ENCODE measurements at places on chromosomes 1 and 21. TPM values are rescaled to one million over a fixed set of nuclear protein-coding genes. Genes with fewer than 3 reads are reported as not detected.
A peak's percentile ranks its signal among the peaks of the same experiment; 100 is the strongest.

Gene CCDC27
- total RNA-seq, result not detected

Gene SPRR2G
- total RNA-seq, result not detected

Gene BGLAP
- total RNA-seq, result 0.90 TPM

Gene OLFM3
- not detected for total RNA-seq

Gene LPAR3
- total RNA-seq, result 0.36 TPM

GRCh38 chr1:23419180-23419579 is 5.4 kb downstream of the TCEA3 start:
- H3K4me1 ChIP-seq, result peaks cover 22% of the 10 kb centered on the region
- H3K27me3 ChIP-seq, result peaks cover 3% of the 10 kb centered on the region
- DNase-seq, result no peak

DNA sequence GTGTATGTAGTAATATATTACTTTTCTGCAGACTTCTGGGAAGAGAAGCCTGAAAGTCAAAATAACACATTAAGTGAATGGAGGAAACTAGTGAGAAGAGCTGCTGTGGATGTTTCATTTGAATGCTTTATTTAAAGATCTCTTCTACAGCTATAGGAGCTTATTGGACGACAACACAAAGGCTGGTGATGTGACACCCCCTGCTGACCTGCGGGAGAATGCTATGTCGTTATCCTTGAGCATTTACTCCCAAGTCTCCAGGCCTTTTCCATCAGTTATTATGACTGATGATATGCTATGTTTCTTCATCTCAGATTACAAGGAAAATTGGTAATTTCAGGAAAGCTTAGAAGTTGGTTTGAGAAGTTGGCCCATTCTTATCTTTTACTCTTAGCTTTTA is 22.3 kb upstream of the PLA2G4A start:
- H3K27me3 ChIP-seq, result no peaks in the 10 kb centered on the region
- no peak overlapping the region for H3K27ac ChIP-seq
- H3K4me3 ChIP-seq, result no peak overlapping the region
- H3K36me3 ChIP-seq, result no peaks in the 10 kb centered on the region

DNA sequence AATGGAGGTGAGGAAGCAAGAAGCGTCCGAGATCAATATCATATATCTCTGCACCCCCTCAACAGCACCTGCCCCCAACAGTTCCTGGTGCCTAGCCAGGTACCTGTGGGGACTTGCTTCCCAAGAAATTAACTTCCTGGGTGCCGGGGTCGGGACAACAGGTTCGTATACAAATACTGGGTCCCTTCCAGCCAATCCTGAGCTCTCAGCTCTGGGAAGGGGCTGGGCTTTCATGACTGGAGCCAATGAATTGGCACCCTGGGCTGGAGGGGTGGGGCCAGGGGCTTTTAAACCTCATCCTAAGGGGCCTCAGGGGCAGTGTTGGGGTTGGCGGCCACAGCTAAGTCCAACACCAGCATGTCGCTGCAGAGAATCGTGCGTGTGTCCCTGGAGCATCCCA is at the start of gene PADI3:
TSS of gene PADI3 (plus strand) at position 318 of the 400 bp plus-strand sequence. CDS start at position 358, 40 bp downstream.
- no peak within 1 kb of the TSS for H3K4me3 ChIP-seq
- no peak for DNase-seq

DNA sequence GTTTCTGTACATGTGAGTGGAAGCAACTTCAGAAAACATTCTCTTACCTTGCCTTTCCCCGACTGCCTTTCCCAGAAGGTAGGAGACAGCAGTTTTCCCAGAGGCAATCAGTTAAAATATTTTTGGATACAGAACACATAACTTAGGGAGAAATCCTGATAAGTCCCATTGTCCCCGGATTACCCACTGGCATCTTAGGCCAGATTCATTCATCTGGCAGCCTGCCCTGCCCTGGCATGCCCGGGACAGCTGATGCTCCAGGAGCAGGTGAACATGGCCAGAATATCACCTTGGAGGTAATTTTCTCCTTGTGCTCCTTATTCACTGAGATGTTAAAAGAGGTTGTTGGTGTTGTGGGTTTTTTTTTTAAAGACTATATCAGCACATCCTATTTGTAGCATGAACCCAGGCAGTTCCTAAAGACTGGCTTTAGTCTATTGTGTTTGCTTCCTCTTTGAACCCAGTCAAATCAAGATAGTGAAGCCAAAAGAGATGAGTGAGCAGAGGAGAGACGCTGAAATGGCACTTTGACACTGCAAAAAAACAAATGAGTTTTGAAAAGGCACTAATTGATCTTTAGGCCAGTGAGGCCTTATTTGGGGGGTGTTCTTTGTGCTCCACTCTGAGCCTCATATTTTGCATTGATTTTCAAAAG is 139.6 kb downstream of the PLPP3 start:
- no peaks in the 10 kb centered on the region for H3K4me1 ChIP-seq
- no peaks in the 10 kb centered on the region for H3K27me3 ChIP-seq
- DNase-seq, result no peak
- no peaks in the 10 kb centered on the region for H3K36me3 ChIP-seq
- no peak overlapping the region for H3K4me3 ChIP-seq

GRCh38 chr1:186409091-186409490 is 33.5 kb downstream of the ODR4 start:
- H3K27me3 ChIP-seq, result no peaks in the 10 kb centered on the region
- H3K4me1 ChIP-seq, result no peaks in the 10 kb centered on the region
- no peak overlapping the region for H3K27ac ChIP-seq
- H3K4me3 ChIP-seq, result no peak overlapping the region

DNA sequence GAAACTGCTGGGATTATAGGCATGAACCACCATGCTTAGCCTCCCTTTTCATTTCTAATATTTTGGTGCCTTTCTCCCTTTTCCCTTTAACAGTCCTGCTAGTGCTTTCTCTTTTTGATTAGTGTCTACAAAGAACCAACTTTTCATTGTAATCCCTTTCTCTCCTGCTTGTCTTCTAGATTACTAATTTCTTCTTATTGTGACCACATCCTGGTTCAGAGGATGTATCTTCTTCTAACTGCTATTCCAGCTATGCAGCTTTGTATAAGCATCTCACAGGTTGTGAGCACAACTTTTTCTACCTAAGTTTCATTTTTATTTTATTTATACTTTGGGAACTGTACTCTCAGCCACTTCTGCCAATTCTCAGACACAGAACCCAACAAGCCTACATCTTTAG is 14.7 kb downstream of the ZNF648 start:
- DNase-seq, result no peak
- H3K36me3 ChIP-seq, result peaks cover 3% of the 10 kb centered on the region

DNA sequence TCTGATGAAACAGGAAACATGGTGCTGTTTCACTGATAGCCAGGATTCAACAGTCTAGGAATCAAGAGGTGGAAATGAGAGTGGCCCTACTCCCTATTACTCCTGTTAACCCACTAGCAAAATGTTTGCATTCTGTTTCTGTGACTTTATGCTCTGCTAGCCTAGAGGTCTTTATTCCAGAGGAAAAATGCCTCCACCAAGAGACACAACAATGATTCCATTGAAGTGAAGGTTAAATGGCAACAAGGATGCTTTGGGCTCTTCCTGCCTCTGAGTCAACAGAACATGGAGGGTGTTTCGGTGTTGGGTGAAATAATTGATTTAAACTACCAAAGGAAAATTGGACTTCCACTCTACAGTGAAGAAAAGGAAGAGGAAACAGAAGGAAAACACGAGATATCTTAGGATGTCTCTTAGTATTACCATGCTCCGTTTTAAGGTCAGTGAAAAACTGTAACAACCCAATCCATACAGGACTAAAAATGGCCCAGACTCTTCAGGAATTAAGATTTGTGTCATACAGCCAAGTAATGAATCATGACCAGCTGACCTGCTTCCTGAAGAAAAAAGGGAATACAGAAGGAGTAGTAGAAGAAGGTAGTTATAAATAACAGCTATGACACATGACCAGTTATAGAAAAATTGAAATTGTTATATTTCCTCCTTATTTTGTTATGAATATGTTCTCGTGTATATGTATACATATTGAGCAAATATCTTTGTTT is 1237.8 kb downstream of the NCAM2 start:
- H3K27ac ChIP-seq, result no peak overlapping the region
- no peaks in the 10 kb centered on the region for H3K27me3 ChIP-seq

DNA sequence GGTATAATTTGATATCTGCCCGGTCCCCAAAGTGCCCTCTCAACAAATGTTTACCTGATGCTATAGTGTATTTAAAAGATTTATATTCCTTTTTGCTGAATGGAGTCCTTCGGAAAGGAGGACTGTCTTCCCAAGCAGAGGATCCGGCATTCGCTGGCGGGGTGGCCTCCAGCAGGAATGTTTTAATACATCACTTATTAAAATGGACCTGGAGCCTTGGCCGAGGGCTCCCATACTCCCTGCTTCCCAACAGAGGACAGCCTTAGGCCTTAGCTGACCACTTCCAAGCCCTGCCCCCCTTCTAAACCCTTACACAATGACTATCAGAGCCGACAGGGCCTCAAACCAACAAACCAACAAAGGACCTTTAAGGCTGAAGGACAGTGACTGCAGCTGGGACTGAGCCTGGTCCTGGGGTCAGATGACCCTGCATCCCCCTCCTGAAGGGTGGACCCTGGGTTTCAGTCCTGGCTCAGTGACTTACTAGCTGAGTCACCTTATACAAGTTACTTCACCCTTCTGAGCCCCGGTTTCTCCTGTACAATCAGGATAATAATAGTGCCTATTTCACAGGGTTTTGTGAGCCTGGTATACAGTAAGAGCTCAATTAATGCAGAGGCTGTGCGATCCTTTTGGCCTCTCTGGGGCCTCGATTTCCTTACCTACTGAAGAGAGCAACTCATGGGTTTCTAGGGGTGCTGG is 5.6 kb downstream of the CAMK2N1 start:
- DNase-seq, result no peak
- H3K27me3 ChIP-seq, result peaks cover 63% of the 10 kb centered on the region
- H3K36me3 ChIP-seq, result no peaks in the 10 kb centered on the region
- H3K27ac ChIP-seq, result no peak overlapping the region
- H3K4me1 ChIP-seq, result peaks cover 11% of the 10 kb centered on the region

DNA sequence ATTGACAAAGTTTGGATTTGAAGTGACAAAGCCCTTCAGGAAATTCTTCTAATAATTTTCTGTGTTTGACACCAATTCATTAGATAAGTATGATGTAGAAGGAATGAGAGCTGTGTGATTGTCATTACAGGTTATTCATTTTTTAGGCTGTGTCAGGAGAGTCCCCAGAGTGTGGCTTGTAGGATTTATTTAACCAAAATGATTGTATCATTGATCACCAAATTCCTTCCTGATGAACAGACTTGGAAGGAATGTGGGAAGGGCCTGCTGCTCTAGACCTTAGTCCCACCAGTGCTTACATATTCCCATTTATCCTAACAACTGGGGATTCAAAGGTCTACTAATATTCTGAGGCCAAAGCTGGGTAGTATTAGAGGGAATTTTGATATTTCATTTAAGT is 383.3 kb upstream of the KAZN start:
- no peak for DNase-seq
- no peak overlapping the region for H3K4me3 ChIP-seq
- no peak overlapping the region for H3K27ac ChIP-seq
- H3K27me3 ChIP-seq, result peaks cover 2% of the 10 kb centered on the region
- no peaks in the 10 kb centered on the region for H3K36me3 ChIP-seq

DNA sequence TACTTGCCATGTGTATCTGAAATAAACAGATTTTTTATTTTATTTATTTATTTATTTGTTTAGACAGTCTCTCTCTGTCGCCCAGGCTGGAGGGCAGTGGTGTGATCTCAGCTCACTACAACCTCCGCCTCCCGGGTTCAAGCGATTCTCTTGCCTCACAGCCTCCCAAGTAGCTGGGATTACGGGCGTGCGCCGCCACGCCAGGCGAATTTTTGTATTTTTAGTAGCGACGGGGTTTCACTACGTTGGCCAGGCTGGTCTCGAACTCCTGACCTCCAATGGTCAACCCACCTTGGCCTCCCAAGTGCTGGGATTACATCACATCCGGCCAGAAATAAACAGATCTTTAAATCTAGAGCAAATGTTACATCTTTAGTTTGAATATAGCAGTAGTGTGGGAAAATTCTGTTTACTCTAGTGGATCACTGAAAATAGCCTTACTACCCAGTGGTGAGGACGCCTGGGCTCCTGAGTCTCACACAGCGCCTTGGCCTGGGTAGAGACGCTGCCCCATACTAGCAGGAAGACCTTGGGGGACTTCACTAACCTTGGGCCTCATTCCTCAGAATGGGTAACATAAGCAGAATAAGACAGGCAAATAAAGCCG is 709 bp downstream of the GART start:
- H3K27ac ChIP-seq, result peak overlapping the region; percentile 100
- DNase-seq, result peak; percentile 44
- H3K36me3 ChIP-seq, result peaks cover 55% of the 10 kb centered on the region
- H3K4me1 ChIP-seq, result peaks cover 24% of the 10 kb centered on the region

DNA sequence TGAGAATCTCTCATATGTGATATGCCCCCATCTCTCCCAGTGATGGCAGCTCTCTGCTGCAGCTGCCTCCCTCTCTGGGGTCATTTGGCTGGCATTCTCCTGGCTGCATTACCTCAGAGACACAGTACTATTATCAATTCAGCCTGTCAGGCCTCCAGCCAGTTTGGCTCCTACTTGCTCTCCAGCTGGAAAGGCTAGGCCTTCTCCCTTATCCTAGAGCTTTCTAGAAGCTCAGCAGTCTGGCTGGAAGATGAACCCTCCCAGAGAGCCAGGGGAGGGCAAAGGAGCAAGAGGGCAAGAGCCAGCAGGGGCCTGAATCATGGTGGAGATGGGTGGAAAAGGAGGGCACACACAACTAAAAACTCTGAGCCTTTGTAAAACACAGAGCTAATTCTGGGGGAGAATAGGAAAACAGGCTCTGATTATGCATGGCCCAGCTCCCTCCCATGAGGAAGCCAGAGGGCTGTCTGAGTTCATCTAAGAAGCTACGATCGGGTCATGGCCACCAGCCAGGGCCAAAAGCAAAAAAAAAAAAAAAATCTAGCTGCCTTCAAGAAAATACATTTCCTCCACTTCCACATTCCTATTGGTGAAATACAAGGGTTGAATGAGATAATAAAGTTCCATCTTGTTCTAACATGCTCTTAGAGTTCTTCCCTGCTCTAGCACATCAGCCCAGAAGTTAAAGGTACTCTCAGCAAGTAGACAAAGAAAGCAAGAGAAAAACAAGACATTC is 8.8 kb downstream of the LAMB3 start:
- H3K4me3 ChIP-seq, result no peak overlapping the region
- no peak overlapping the region for H3K27ac ChIP-seq
- H3K27me3 ChIP-seq, result no peaks in the 10 kb centered on the region
- H3K4me1 ChIP-seq, result peaks cover 8% of the 10 kb centered on the region
- H3K36me3 ChIP-seq, result no peaks in the 10 kb centered on the region

GRCh38 chr1:211652371-211652770 is 23.1 kb downstream of the NEK2 start:
- no peaks in the 10 kb centered on the region for H3K27me3 ChIP-seq
- no peaks in the 10 kb centered on the region for H3K4me1 ChIP-seq
- H3K4me3 ChIP-seq, result no peak overlapping the region
- no peak for DNase-seq
- H3K27ac ChIP-seq, result no peak overlapping the region
- H3K36me3 ChIP-seq, result no peaks in the 10 kb centered on the region

DNA sequence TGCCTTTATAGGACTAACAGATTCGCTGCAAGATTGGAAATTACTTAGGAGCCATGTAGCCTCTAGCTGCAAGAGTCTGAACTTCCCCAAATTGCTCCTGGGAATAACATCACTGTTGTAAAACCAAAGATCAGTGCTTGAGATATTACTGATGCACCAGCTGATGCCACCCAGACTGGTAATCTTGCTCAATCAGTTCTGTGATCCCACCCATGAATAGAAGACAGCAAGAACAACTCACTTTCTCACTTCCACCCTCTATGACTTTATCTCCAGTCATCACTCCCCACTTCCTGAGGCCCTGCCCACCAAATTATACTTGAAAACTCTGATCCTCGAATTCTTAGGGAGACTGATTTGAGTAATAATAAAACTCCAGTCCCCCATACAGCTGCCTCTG is 1011.1 kb downstream of the PLA2G4A start:
- DNase-seq, result no peak
- H3K27ac ChIP-seq, result no peak overlapping the region
- no peaks in the 10 kb centered on the region for H3K27me3 ChIP-seq
- no peaks in the 10 kb centered on the region for H3K36me3 ChIP-seq
- H3K4me3 ChIP-seq, result no peak overlapping the region
- H3K4me1 ChIP-seq, result no peaks in the 10 kb centered on the region
